Kidney (tissue), 22 donors: ENCODE measurements at places on chromosomes 13 and 19. TPM values are rescaled to one million over a fixed set of nuclear protein-coding genes. Genes with fewer than 3 reads are reported as not detected.

The DNMT1 gene
- total RNA-seq, result 64.6 TPM

The CILP2 gene
- 0.41 TPM for total RNA-seq

The DCT gene
- 0.13 TPM for total RNA-seq

The RHPN2 gene
- total RNA-seq, result 50.3 TPM

The SOHLH2 gene
- 0.54 TPM for total RNA-seq

The CACNG6 gene
- total RNA-seq, result not detected

The KANK3 gene
- total RNA-seq, result 26.6 TPM

DNA sequence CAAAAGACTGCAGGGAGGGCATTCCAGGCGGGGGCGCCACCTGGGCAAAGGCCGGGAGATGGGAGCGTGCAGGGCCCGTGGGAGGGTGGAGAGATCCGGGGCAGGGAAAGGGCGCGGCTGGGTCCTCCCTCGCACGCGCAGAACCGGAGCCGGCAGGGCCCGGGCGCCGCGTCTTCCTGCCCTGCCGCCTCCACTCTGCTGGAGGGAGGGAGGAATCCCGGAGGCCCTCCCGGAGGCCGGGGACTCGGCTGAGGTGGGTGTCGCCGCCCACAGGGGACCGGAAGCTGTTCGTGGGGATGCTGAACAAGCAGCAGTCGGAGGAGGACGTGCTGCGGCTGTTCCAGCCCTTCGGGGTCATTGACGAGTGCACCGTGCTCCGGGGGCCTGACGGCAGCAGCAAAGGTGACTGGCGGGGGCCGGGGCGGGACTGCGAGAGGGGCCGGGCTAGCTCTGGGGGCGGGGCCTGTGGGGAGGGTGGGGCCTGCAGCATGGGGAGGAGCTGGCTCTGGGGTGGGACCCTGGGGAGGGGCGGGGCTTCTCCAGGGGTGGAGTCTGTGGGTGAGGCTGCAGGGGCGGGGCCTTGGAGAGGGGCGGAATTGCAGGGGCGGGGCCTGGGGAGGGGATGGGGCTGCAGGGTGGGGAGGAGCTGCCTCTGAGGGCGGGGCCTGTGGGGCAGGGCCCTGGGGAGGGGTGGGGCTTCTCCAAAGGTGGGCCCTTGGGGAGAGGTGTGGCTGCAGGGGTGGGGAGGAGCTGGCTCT, 51.3 kb downstream of the CELF5 start:
- H3K27ac ChIP-seq, result no peak overlapping the region
- no peaks in the 10 kb centered on the region for H3K4me1 ChIP-seq
- DNase-seq, result peak; percentile 83
- H3K36me3 ChIP-seq, result no peaks in the 10 kb centered on the region
- no peaks in the 10 kb centered on the region for H3K27me3 ChIP-seq

- no peak overlapping the region for H3K27ac ChIP-seq
- no peak overlapping the region for H3K4me3 ChIP-seq
- no peaks in the 10 kb centered on the region for H3K27me3 ChIP-seq
Observed at GRCh38 chr19:33724021-33724720, 72.5 kb upstream of the KCTD15 start.

DNA sequence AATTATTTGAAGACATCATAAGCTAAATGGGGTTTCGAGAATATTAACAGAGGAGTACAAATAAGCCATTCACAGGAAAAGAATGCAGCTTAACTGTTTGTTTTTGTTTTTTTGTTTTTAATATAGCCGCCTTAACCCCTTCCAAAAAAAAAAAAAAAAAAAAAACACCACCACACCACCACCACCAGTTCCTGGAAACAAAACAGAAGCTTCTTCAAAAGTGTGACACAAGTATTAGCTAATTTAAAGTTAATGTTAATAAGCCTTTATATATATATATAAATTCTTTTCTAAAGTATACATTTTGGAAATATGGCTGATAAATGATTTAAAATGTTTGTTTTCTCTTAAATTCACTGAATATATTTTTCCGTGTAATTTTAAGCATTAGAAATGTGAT, 1.4 kb downstream of the RAP2A start:
- peaks cover 5% of the 10 kb centered on the region for H3K4me1 ChIP-seq
- peak overlapping the region; percentile 83 for H3K4me3 ChIP-seq
- no peak overlapping the region for H3K27ac ChIP-seq
- no peak for DNase-seq

- H3K27me3 ChIP-seq, result no peaks in the 10 kb centered on the region
- H3K4me3 ChIP-seq, result no peak overlapping the region
- no peaks in the 10 kb centered on the region for H3K36me3 ChIP-seq
- no peak for DNase-seq
- peaks cover 5% of the 10 kb centered on the region for H3K4me1 ChIP-seq
Observed at GRCh38 chr19:35308910-35309309, 16.9 kb downstream of the MAG start.

DNA sequence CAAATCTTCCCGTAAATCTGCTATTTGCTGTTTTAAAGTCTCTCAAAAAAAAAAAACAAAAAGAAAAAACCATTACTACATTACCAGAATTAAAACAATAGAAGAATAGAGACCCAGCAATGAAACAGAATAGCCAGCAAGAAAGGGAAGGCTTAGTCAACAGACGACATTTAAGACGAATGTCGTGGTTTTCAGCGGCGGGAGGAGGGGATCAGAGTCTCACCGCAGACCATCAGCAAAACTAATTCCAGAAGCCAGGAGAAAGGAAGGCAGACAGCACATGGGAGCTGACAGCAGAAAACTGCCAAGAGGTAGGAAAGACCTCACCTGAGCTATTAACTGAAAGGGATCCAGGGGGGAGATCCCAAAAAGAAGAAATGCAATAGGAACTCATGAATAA, 128.9 kb downstream of the RNF17 start:
- H3K27ac ChIP-seq, result no peak overlapping the region
- no peaks in the 10 kb centered on the region for H3K4me1 ChIP-seq
- no peak for DNase-seq
- H3K27me3 ChIP-seq, result no peaks in the 10 kb centered on the region

- H3K36me3 ChIP-seq, result no peaks in the 10 kb centered on the region
- DNase-seq, result no peak
- peaks cover 4% of the 10 kb centered on the region for H3K4me1 ChIP-seq
- no peak overlapping the region for H3K4me3 ChIP-seq
Observed at GRCh38 chr13:44399074-44399473, 25.4 kb downstream of the SERP2 start.

GRCh38 chr13:21075011-21075378, 13.6 kb upstream of the LATS2 start:
- no peak for DNase-seq
- no peaks in the 10 kb centered on the region for H3K4me1 ChIP-seq
- no peak overlapping the region for H3K27ac ChIP-seq
- no peaks in the 10 kb centered on the region for H3K27me3 ChIP-seq
- H3K4me3 ChIP-seq, result no peak overlapping the region
- no peaks in the 10 kb centered on the region for H3K36me3 ChIP-seq

GRCh38 chr13:97982286-97982685, 28.8 kb downstream of the IPO5 start:
- peaks cover under 1% of the 10 kb centered on the region for H3K4me1 ChIP-seq
- no peak overlapping the region for H3K4me3 ChIP-seq
- no peak for DNase-seq
- no peak overlapping the region for H3K27ac ChIP-seq

DNA sequence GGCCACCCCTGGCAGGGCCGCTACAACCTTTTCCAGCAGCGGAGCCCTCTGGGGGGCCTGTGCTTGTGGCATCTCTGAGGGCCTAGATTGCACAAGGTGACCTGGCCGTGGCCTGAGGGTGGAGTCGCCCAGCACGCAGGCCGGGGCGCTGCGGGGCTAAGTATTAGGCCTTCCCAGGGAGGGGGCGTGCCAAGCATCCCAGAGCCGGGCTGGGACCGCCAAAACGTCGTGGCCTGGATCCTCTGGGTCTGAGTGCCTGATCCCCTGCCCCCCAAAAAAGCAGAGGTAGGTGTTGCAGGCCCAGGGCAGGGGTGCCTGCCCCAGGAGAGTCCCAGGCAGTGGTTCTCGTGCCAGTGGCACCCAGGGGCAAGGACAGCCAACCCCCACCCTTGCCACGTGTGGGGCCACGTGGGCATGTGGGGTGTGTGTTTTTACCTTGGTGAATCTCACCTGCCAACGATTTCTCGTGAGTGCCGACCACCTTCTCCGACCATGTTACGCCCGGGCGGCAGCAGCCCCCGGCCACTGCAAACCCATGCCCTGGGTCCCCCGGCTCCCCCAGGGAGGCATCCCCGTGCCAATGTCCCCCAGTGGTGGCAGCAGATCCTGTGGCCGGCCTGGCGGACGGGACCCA, 12.6 kb upstream of the GNA15 start:
- H3K4me3 ChIP-seq, result no peak overlapping the region
- H3K36me3 ChIP-seq, result no peaks in the 10 kb centered on the region
- H3K4me1 ChIP-seq, result no peaks in the 10 kb centered on the region
- no peaks in the 10 kb centered on the region for H3K27me3 ChIP-seq
- no peak for DNase-seq
- H3K27ac ChIP-seq, result no peak overlapping the region

DNA sequence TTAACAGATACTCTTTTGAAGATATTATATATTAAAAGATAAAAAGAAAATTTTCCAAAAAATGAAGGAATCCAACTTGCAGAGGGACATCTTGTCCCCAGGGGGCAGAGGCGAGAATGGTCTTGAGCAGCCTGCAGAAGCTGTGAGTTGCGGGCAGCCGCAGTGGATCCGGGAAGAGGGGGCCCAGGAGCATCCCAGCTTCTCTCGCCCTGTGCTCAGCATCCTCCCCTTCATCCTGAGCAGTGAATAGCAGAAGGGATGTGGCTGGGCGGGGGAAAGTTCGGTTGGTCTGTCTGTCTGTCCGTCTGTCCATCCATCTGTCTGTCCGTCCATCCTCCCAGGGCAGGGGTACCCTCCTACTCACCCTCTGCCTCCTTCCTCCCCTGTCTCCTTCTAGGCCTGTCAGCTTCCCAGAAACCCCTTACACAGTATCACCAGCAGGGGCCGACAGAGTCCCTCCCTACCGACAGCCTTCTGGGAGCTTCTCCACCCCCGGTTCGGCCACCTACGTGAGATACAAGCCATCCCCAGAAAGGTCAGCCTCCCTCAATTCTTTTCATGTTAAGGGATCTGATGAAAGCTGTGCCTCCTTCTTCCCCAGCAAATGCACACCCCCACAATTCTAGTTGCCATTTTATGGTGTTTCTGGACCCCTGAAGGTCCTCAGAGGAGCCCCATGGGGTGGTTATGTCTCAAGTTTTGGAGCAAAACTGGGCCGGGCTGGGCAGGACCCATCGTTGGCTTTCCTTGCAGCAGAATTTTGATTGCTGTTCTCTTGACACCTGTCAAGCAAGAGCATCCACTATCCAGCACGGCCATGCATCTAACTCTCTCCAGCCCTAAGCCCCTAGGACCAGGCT, 81.6 kb downstream of the DPF1 start:
- peak; percentile 72 for DNase-seq
- no peak overlapping the region for H3K27ac ChIP-seq
- H3K36me3 ChIP-seq, result no peaks in the 10 kb centered on the region
- no peak overlapping the region for H3K4me3 ChIP-seq

- DNase-seq, result peak; percentile 33
- no peak overlapping the region for H3K27ac ChIP-seq
- peaks cover 34% of the 10 kb centered on the region for H3K36me3 ChIP-seq
- no peaks in the 10 kb centered on the region for H3K27me3 ChIP-seq
- no peak overlapping the region for H3K4me3 ChIP-seq
Observed at GRCh38 chr13:52665325-52665724, 12.7 kb downstream of the SUGT1 start.

- no peak overlapping the region for H3K27ac ChIP-seq
- no peaks in the 10 kb centered on the region for H3K4me1 ChIP-seq
- H3K36me3 ChIP-seq, result no peaks in the 10 kb centered on the region
- H3K27me3 ChIP-seq, result no peaks in the 10 kb centered on the region
- no peak for DNase-seq
- no peak overlapping the region for H3K4me3 ChIP-seq
Observed at GRCh38 chr19:37803249-37803840, 24.0 kb upstream of the ZNF573 start.

DNA sequence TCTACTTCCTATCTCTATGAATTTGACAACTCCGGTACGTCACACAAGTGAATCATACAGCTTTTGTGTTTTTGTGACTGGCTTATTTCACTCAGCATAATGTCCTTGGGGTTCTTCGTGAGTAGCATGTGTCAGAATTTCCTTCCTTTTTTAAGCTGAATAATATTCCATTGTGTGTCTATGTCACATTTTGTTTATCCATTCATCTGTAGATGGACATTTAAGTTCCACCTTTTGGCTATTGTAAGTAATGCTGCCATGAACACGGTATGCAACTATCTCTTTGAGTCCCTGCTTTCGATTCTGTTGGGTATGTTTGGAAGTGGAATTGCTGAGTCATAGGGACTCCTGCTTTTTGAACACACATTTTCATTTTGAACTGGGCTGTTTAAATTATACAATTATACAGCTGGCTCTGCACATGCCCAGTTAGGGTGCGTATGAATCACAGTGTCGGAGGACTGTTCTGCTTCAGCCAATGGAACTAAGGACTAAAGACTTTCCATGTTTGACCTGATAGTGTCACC, 43.0 kb upstream of the C13orf42 start:
- no peak for DNase-seq
- no peak overlapping the region for H3K27ac ChIP-seq
- H3K4me1 ChIP-seq, result no peaks in the 10 kb centered on the region
- H3K36me3 ChIP-seq, result no peaks in the 10 kb centered on the region
- H3K4me3 ChIP-seq, result no peak overlapping the region

GRCh38 chr19:38449518-38449917, 16.0 kb downstream of the RYR1 start:
- no peaks in the 10 kb centered on the region for H3K4me1 ChIP-seq
- no peak overlapping the region for H3K27ac ChIP-seq
- no peak for DNase-seq
- no peaks in the 10 kb centered on the region for H3K36me3 ChIP-seq
- no peaks in the 10 kb centered on the region for H3K27me3 ChIP-seq
